Trophoblast cell (in vitro differentiated cells and primary cell): ENCODE measurements at places on chromosomes 3 and 15.

DNA sequence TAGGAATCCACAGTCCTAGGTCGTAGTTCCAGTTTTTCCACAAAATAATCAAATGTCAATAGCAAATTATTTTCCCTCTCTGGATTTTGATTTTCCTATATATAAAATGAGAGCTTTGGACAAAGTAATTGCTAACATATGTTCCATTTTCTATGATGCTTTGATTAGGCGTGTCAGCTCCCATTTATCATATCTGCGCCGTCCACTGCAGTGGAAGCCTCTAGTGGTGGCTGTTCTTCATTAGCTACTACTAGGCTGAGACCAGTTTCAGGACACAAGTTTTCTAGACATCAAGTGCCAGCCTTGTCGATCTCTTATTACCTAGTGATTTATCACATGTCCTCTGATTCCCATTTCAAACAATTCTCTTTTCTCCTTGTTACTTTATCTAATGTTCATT is 271.5 kb downstream of the TUSC7 start:
- no peak for DNase-seq

GRCh38 chr15:54066403-54066802 is 88.2 kb downstream of the UNC13C start:
- no peak for DNase-seq

- DNase-seq, result peak; percentile 17
Observed at GRCh38 chr15:39266890-39267289, 314.0 kb upstream of the THBS1 start.

DNA sequence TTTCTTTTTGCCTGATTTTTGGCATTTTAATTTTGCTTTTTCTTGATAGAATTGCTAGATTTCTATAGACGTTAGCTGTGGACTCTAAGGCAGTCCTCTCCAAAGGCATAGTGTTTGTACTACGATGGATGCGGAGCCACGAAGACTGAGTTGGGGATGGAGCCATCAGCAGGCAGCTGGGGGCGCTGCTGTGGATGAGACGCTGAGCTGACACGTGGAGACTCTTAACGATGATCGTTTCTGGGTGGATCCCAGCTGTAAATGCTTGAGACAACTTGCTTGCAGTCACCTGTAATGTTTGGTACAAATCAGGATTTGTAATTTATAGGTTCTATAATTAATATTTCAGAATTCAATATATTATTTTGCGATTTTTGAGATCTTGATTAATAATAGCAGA is 13.3 kb upstream of the PPP1R2 start:
- no peak for DNase-seq
